Bronchus fibroblast of lung (primary cell): ENCODE measurements at places on chromosomes 16 and 17. TPM values are rescaled to one million over a fixed set of nuclear protein-coding genes. Genes with fewer than 3 reads are reported as not detected.

Gene SLC22A31
- 0.45 and 1.7 TPM in 2 replicates for total RNA-seq

Gene RFWD3
- total RNA-seq = 28.7 and 31.2 TPM in 2 replicates

Gene CCR7
- total RNA-seq = not detected in 2 replicates

Gene MFSD6L
- total RNA-seq = not detected in 2 replicates

Gene ZG16
- not detected in 2 replicates for total RNA-seq

Gene C17orf107
- 2.5 and 4.0 TPM in 2 replicates for total RNA-seq

Gene PLK1
- 119 and 123 TPM in 2 replicates for total RNA-seq
